Epithelial cell of proximal tubule (primary cell): ENCODE measurements at places on chromosomes 5 and 9.

DNA sequence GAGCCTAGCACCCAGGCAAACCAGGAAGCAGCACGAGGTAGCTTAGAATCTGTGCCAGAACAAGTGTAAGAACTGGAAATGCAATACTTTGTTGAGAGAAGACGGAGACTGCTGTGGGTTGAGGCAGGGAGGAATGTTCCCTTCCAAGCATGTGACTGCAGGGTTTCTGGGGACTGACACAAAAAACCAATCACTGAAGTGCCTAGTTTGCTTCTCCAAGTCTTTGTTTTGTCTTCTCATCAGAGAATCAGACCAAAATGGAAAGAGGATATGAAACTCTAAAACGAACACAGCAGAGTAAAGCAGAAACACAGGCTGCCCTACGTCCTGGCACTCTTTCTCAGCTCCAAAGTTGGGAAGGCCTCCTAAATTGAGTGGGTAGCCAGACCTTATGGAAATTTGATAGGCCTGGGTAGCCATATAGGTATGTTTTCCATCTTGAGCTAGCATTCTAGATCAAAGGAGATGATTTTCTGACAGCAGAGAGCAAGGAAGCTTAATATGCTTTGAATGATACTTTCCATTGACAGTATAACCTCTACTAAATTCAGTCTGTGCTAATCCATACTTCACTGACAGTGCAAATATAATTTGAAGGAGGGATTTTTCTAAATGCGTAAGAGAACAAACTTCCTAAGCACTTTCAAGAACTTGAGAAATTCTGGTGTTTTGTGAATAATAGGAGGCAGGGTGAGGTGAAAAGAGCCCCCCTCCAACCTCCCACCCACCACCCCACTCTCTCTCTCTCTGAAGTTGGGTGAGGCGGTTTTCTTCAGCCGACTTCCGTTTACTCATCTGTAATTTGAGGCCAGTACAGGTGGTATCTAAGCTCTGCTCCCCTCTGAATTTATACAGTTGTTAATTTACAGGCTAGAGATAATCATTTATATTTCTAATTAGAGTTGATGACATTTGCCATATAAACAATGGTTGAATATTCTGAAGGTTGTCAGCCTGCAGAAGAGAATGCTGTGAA is 5.5 kb downstream of the ADRB2 start:
- DNase-seq = no peak

GRCh38 chr9:33158843-33159776 is 8.0 kb downstream of the B4GALT1 start:
- no peak for DNase-seq

GRCh38 chr5:98557916-98558315 is 215.5 kb upstream of the RGMB start:
- DNase-seq = no peak

- no peak for DNase-seq
These were observed at the start of gene OLFML2A for GRCh38 chr9:124776954-124777648. Gene OLFML2A, plus strand, starts transcription at chr9:124777133. Its CDS starts 138 bp downstream, at chr9:124777271.

DNA sequence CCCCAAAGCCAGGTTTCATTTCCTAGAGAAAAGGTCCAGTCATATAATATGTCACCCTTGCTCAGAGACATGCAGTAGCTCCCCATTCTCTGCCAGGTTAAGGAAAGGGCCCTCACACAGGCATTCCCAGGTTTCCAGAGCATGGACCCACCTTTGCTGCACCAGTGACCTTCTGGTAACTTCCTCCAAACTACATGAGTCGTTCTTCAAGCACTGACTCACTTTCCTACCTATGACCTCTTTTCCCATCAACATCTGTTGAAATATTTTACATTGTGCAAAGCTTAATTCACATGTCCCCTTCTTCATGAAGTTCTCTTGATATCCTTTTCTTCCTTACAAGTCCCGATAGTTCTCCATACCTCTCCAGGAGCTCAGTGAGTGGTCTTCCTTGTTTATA is 25.9 kb downstream of the SH3TC2 start:
- peak; percentile 52 for DNase-seq

DNA sequence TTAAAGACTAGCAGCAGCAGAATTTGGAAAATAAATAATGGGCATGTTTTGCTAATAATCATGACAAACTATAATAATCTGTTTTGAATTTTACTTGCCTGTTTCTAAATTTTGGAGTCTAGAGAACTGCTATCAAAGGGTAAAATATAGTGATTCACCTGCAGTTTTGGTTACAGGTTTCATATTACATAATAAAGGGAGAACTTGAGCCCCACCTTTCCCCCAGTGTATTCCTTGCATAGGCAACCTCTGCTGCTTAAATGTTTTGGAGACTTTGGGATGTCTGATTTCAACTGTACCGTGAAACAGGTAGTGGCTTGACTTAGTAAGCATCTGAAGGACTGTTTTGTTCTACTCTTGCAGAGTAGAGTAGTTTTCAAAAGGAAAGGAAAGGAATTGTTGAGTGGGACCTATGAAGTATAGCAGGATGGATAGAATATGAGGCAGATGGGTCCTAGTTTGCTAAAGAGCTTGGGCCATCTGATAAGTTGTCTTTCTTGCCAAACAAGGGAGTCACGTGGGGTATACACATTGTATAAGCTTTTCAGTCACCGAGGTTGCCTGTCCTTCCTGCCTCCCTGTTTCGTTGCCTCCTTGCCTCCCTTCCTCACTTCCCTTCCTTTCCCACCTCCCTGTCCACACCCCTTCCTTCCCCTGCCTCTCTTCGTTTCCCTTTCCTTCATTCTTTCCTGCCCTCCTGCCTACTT is 19.1 kb downstream of the CREBRF start:
- no peak for DNase-seq

DNA sequence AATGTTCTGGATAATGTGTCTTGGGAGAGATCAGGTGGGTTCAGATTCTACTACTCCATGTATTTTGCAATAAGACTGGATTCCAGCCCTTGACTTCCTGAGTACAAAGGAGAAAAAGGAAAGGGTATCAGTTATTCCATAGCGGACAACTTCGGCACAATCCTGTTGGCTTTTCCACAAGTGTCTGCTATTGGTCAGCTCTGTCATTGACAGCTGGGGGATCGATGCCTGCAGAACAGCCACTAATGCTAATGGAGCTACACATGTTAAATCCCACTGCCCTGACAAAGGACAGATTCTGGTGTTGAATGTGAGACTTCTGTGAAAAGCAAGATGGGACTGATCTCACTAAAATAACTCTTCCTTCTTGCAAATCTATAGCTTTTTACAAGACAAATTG is 41.2 kb downstream of the IZUMO3 start:
- no peak for DNase-seq

DNA sequence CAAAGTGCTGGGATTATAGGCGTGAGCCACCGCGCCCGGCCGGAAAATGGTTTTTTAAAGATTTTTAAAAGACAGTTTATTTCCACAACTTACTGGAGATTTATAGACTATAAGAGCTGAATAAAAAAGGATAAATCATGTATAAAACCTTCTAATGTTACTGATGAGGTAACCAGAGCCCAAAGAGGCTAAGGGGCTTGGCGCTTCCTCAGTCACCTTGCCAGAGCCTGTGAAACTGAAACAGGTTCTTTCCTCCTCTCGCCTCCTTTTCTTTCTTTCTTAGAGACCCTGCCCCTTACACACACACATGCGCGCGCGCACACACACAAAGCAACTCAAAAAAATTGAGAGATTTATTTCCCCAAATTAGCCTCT is 69.8 kb downstream of the HSD17B3 start:
- DNase-seq = no peak

DNA sequence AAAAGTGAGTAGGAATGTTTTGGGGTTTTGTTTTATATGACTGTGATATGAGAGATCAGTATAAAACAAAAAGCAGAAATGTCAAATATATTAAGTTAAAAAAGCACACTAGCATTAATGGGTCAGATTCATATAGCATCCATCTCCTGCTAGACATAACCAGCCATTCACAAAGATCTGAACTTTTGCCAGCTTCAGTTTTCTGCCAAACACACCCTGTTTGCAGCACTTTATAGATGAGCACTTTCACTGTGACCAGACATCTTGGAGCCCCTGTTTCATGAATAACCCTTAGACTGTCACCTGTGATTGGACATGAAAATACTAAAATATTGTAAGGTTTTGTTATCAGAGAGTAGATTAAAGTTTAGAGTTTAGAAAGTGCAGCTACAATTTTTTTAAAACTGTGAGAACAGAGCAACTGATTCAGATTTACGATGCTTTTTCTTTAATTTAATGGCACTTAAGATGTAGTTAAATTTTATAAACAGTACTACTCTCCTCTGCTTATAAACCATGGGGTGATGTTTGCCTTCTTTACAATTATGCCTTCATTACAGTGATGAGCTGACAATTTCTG is 142.6 kb downstream of the KCTD16 start:
- no peak for DNase-seq

- DNase-seq = no peak
These were observed 127.0 kb upstream of the PALM2AKAP2 start for GRCh38 chr9:109652971-109653370.

GRCh38 chr9:3515405-3515804 is 10.4 kb downstream of the RFX3 start:
- DNase-seq = no peak

GRCh38 chr5:95102687-95103086 is 182.2 kb downstream of the MCTP1 start:
- peak; percentile 65 for DNase-seq

- no peak for DNase-seq
These were observed 424.6 kb downstream of the CCDC171 start for GRCh38 chr9:15977438-15977837.
